Mammary microvascular endothelial cell (primary cell): ENCODE measurements at places on chromosomes 5 and 9. TPM values are rescaled to one million over a fixed set of nuclear protein-coding genes. Genes with fewer than 3 reads are reported as not detected.

The KCNT1 gene
- total RNA-seq: not detected in 2 replicates

The GDF9 gene
- total RNA-seq: not detected in 2 replicates

The SPATA31C1 gene
- not detected in 2 replicates for total RNA-seq

The GRM6 gene
- total RNA-seq: not detected in 2 replicates

The GMCL2 gene
- not detected in 2 replicates for total RNA-seq

The C5 gene
- 0.54 and 1.7 TPM in 2 replicates for total RNA-seq

The PCDHGA10 gene
- 1.7 and 2.6 TPM in 2 replicates for total RNA-seq

The STRBP gene
- total RNA-seq: 7.2 and 9.7 TPM in 2 replicates

The TMEM203 gene
- total RNA-seq: 36.2 and 39.1 TPM in 2 replicates

The CATSPER3 gene
- total RNA-seq: 0.40 TPM in 1 of 2 replicates, not detected in the other

The TSSK1B gene
- total RNA-seq: not detected in 2 replicates

The PCDHA9 gene
- total RNA-seq: 0.13 TPM in 1 of 2 replicates, not detected in the other

The ZNF658 gene
- total RNA-seq: 2.2 and 3.1 TPM in 2 replicates

The FAM153A gene
- not detected in 2 replicates for total RNA-seq

The CCIN gene
- 0.15 and 0.60 TPM in 2 replicates for total RNA-seq

The PCDHB3 gene
- total RNA-seq: 0.30 and 0.47 TPM in 2 replicates

The CD72 gene
- not detected in 2 replicates for total RNA-seq

The NPR2 gene
- total RNA-seq: 5.1 and 7.9 TPM in 2 replicates

The RMRP gene
- total RNA-seq: 1,920 and 1,967 TPM in 2 replicates

The FOXD4L3 gene
- total RNA-seq: not detected in 2 replicates
